Activated CD4-positive, alpha-beta memory T cell treated with anti-CD3 and anti-CD28 coated beads, Interleukin-2, amount 10 ng/mL, durations not matched to agents 7 days and 5 days (primary cell): ENCODE measurements at places on chromosomes 12 and 14. TPM values are rescaled to one million over a fixed set of nuclear protein-coding genes. Genes with fewer than 3 reads are reported as not detected.

Gene GLIPR1L1
- not detected for total RNA-seq

Gene PRH1
- total RNA-seq = 9.7 TPM

Gene NANOG
- not detected for total RNA-seq

Gene LMNTD1
- total RNA-seq = not detected

Gene SERPINA6
- total RNA-seq = not detected

Gene UBR7
- total RNA-seq = 47.7 TPM

Gene INHBE
- not detected for total RNA-seq

- DNase-seq = no peak
These were observed 674.1 kb upstream of the ATXN7L3B start for GRCh38 chr12:73863546-73863945.

- no peak for DNase-seq
These were observed 57.6 kb downstream of the ACADS start for GRCh38 chr12:120783197-120783596.

DNA sequence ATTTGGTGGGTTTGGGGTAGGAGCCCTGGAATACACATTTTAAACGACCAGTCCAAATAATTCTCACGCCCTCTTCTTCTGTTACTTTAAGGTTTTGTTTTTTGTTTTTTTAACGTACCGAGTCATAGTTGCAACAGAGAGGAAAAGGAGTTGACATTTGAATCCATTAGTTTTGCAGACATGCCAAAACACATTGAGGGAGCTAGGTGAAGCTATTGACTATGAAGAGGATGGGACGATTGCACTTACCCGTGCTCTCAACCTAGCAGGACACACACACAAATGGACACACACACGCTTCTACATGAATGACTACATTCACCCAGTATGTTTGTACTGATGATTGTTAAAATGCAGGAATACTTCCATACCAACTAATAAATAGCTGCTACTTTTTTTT lies 54.3 kb upstream of the CIT start:
- no peak for DNase-seq

GRCh38 chr12:6336079-6336888 lies 5.6 kb downstream of the TNFRSF1A start:
- DNase-seq = peak; percentile 73
